NCI-H187 treated with DMSO at 0.1 percent for 48 hours (cell line): ENCODE measurements at places on chromosomes 12 and 14.

GRCh38 chr12:101490286-101490920 is 15.3 kb downstream of the SPIC start:
- DNase-seq: peak; percentile 62

DNA sequence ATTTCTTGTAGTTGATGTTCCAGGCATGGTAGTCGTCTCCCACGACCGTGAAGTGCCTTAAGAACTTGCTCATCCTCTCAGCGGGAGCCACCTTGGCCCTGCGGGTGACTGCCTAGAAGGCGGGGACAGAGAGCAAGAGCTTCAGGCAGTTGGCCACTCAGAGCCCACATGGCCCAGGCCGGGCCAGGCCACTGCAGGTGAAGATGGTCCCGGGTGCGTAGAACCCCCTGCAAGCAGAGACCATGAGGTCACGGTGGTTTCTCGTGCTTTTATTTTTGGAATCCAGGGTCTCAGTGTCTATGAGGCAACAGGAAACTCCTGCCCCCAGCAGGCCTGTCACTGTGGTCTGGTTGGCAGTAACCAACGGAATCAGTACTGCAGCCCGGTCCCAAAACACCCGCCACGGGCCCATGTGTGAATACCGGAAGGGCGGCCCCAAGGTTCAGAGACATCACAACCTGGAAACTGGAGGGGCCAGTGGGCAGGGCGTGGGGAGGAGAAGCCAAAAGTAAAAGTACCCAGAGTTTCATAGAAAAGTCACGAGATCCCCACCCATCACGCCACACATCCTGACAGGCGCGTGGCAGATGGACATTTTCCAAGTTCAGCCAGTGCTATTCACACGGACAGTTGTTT is 27.5 kb downstream of the HVCN1 start:
- no peak for DNase-seq

DNA sequence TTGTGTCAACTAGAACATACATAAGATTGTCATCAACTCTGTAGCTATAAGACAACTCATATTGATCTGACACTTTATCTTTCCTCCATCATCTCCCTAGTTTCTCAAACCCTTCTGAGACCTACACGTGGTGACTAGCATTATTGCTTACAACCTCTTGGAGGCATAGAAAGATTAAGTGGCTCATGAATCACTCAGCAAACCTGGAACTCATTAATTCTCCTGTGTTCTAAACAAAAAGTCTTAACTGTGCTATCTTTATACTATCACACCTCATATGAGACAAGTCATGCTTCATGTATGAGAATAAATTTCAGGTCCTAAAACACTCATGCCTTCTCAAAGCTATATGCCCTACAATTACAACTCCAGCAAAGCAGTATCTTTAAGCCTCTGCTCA is 408.6 kb upstream of the SYT1 start:
- DNase-seq: no peak

DNA sequence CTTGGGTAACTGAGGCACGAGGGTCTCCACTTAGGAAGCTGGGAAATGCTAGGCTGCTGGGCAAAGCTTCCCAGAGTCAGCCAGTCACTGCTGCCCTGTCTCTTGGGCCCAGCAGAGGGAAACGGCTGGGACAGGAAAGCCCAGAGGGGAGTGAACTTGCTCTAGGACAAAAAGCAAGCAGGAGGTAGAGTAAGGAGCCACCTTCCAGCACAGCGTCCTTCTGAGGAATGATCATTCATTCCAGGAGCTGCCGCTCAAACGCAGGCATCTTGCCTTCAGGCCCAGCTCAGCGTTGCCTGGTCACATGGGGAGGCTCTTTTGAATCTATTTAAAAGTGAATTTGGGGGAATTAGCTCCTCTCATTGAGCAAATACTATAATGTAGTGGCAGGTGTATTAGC is 118.6 kb downstream of the CRACR2A start:
- DNase-seq: no peak
